ENCODE measurements at places on chromosomes 11 and 22. TPM values are rescaled to one million over a fixed set of nuclear protein-coding genes. Genes with fewer than 3 reads are reported as not detected.

GRCh38 chr22:47291565-47292495 is 529.4 kb downstream of the TBC1D22A start:
- DNase-seq: no peak

DNA sequence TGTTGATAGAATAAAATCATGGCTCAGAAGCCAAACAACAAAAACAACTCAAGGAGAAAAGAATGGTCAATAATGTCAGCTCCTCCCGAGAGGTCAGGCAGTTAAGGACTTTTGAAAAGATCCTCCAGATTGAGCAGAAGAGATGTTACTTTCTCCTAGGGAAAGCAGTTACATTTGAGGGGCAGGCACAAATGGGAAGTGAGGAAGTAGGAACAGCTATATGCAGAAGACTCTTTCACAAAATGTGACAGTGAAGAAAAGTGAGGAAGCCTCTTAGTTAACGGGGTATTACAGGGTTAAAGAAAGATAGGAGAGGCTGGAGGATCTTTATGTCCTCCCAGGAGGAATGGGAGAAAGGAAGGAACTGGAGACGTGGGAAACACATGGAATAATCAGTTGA is 3.4 kb downstream of the DCHS1 start:
- no peak for DNase-seq

The OR52R1 gene
- not detected for total RNA-seq

The TREH gene
- total RNA-seq: not detected
